Stimulated activated CD8-positive, alpha-beta memory T cell treated with anti-CD3 and anti-CD28 coated beads, Interleukin-2, amount 100 ng/mL, for 1 hour (primary cell): ENCODE measurements at places on chromosomes 3 and 15.

DNA sequence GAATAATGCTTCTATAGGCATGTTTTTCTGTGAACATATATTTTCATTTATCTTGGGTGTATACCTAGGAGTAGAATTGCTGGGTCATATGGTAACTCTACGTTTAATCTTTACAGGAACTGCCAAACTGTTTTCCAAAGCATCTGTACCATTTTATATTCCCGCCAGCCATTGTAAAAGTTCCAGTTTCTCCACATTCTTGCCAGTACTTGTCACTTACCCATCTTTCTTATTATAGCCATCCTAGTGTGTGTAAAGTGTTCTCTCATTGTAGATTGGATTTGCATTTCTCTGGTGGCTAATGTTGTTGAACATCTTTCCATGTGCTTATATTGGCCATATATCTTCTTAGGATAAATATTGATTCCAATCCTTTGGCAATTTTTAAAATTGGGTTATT lies 31.2 kb upstream of the CFAP20DC start:
- DNase-seq, result no peak

DNA sequence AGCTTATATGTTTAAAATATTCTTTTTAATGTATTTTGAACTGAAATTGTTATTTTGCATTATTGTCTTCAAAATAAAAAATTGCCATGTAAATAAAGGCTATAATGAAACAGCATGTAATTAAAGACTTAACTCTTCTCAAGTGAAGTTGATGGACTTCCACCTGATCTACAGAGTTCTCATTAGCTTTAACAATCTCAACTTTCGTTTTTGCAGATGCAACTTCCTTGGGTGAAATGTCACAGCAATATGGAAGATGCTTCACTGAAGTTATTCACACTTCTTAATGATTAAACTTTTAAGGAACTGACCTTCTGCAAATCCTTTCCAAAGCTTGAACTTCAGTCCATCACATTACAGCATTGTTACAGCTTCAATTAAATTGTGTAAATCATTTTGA lies 63.6 kb downstream of the OSTN start:
- no peak for DNase-seq

GRCh38 chr15:72404841-72405240 lies 6.7 kb downstream of the TMEM202 start:
- DNase-seq, result no peak

- peak; percentile 36 for DNase-seq
Observed at GRCh38 chr15:70447928-70448698, 315.2 kb downstream of the UACA start.

DNA sequence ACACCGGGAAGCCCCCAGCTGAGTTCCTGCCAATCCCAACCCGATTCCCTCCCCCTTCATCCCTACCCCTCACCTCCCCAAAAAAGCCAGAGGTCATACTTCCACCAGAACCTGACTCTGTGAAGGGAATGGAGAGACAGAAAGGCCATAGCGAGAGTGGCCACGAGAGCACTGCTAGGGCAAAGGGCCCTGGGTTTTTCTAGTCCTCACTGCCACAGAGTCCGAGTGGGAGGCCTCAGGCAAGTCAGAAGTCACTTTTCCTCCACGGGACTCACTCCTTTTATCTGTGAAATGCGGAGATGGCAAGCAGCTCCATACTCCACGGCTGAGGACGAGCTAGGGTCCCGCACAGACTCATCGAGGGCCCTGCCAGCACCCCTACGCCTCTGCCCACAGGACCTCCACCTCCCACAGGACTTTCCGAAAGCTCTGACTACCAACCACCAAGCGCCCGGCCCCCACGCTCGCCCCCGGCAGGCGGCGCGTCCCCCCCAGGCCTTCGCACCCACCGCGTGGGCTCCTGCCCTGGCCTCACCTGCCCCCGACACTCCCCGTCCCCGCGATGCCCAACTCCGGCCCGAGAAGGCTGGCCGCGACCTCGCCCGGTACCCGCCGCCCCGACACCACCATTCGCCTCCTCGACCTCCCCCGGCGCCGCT lies 792 bp downstream of the ATP13A3 start:
- peak; percentile 57 for DNase-seq

DNA sequence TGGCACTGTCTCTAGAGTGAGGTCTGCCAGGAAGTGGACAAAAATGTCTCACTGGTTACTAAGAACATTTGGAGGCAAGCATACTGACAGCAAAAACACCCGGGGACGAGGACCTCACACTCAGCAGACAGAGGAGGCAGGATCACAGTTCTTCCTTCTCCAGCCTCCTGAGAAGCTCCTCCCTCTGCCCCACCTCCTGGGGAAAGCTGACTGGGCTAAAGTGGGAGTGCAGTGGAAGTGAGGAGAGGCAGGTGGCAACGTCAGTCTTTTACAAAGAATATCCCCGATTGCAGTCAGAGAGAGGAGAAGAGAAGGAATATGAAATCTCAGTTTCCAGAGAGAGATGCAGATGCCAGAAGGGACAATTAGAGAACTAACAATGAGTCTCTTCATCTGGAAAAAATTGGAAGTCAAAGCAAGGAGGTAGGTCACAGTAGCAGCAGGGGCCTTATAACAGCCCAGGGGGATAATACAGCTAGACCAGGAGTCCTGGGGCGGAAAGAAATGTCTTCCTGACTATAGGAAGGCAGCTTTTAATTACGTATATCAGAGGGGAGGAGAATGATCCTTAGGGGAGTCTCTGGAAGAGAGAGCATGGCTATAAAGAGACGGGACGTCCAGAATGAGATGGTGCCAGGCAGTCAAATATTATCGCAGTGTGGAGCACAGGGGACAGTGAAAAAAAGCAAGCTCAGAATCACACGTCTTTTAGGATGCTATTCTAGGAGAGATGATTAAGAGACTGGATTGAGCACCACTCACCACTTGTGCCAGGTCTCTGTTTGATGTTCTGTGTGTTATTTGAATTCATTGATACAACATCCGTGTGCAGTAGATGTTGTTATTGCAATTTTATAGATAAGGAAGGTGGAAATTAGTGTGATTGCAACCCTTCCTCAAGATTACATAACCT lies 47.2 kb downstream of the LEO1 start:
- no peak for DNase-seq

GRCh38 chr3:149577801-149578200 lies 80.0 kb downstream of the WWTR1 start:
- no peak for DNase-seq

DNA sequence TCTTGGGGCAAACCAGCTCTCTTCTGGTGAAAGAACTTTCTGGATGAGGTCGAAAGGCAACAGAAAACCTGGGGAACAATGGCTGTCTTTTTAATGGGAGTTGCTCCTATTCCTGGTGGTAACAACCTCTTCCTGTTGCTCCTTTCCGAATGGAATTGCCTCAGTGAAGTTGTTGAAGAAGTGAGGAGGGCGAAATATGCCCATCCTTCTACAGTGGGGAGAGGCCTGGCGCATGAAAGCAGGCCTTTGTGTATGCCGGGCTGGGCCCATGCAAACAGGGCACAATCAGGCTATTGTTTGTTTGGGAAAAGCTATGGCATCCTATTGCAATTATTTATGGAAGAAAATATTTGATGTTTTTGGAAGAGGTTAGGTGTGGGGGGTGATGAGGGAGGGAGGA lies 166.9 kb downstream of the IGF1R start:
- DNase-seq, result no peak
